ENCODE measurements at places on chromosomes 11 and 22.
A peak's percentile ranks its signal among the peaks of the same experiment; 100 is the strongest.

DNA sequence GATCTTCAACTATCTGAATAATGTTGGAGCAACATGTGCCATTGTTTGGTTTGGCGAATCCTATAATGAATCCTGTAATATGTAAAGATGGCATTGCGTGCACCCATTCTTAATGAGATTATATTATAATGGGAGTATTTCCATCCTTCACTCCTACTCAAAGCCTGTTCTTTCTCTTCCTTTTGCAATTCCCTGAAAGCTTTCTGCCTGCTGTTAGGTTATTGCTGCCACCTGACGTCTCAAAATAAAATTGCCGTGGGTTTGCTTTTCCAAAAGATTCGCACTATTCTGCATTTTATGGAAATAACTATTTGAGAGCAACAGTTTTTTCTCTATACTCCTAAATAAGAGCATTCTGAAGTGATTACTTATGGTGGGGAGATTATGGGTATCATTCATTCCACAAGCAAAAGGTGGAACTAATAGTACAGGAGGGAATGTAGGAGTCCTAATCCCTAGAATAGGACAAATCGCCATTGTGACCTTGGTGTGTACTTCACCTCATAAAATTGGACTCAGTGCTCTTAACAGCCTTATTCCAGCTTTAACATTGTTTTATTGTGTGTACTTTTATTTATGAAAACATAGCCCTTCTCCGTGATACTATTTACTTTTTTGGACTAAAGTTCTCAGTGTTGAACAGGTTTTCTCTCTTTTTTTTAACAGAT lies 69.6 kb upstream of the ALKBH3 start:
- no peak for DNase-seq

- DNase-seq, result no peak
These were observed 83.4 kb downstream of the WNT7B start for GRCh38 chr22:45893516-45893915.

DNA sequence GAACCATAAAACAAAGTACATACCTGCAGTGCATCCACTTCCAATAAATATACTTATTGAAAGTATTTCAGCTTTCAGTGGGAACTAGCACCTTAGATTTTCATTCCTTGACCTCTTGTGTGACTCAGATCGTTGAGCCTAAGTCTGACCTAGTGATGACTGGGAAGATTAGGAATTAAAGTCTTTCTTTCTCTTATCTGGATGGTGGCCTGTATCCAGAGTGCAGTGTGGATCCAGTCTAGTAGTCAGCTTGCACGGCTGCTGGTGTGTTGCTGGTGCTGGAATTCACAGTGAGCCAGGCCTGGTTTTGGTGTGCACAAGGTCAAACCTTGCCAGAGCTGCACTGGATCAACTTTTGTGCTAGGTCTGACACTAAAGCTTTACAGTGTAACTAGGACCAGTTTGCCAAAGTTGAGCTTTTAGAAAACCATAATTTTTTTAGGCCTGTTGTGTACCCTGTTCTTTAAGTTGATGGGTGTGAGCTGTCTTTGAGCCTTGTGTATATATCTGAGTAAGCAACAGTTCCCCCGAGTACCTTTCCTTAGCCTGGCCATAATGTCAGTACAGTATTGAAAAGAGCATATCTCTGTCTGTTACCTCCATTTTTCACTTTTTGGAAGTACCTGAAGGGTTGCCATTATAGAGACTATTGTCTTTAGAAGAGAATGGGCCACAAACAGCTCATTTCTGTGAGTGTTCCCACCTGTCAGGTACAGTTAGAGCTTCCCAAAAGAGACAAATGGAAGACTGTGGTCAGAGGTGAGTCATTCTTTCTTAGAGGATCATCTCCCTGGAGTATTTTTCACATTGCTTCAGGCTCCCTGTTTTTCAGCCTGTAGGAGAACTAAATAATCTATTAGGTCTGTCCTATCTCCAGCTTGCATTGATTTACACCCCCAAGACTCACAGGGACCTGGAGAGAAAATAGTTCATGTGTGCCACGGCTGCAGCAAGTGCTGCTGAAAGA lies 89.8 kb downstream of the ALX4 start:
- DNase-seq, result no peak

DNA sequence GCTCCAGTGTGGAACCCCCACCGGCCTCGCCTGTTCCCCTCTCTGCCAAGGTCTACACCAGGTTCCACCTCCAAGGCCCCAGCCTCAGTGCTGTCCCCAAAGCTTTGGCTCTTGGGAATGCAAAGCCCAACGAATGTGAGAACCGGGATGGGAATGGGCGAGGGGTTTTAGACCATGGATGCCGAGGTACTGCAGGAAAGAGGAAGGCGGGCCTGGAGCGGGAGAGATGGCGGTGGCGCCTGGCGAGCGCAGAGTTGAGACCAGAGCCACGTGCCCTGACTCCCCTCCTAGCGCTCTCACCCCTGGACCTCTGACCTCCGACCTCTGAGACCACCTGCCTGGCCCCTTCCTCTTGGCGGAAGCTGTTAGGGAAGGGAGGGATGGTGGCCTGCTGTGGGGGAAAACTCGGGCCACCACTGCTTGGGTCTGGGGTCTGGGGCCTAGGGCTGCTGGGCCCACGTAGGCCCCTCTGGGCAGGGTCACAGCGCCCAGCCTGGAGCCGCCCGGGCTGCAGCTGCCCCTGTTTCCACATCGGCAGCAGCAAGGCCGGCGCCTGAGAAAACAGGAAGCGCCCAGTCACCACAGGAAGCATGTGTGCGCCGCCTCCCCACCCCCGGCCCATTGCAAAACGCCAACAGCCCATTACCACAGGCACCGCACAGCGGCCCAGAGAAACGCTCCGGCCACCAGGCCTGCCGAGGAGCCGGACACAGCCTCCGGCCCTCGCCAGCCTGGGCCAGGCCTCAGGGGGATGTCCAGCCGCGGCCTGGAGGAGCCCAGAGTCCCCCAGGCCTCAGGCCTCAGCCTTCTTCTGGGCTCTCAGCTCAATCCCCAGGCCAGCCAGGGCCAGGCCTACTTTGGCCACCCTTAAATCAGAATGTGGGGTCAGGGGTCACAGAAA lies 13.8 kb upstream of the SLC39A13 start:
- peak; percentile 57 for DNase-seq
